ENCODE measurements at places on chromosomes 12 and 14. TPM values are rescaled to one million over a fixed set of nuclear protein-coding genes. Genes with fewer than 3 reads are reported as not detected.

GRCh38 chr14:76688383-76688671 lies 72.9 kb upstream of the VASH1 start:
- no peak overlapping the region for H3K27ac ChIP-seq
- no peaks in the 10 kb centered on the region for H3K27me3 ChIP-seq
- H3K36me3 ChIP-seq: no peaks in the 10 kb centered on the region
- no peak overlapping the region for H3K4me3 ChIP-seq

DNA sequence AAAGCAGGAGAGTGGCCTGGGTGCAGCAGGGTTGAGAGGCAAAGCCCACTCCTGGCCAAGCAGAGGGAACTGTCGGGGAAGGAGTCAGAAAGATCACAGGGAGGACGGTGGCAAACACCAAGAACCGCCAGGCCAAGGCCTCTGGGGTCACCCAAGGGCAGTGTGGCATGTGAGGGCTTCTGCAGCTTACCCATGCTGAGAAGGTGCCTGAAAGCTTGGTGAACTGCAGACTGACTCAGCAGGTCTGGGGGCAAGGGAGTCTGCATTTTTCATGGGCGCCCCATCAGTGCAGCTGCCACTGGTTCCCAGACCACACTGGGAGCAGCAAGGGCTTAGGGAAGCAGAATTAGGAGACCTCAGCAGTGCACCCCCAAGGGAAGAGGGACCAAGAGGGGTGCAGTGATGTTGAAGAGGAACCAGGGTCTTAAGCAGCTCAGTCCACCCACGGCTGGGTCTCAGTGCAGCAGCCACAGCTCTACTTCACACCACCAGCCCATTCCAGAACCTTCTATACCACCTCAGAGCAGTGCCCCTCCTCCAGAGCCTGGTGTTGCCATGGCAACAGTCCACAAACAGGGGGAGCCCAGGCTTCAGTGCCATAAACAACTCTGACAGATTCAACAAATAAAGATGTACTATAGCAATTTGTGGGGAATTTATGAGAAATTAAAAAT lies 59.4 kb downstream of the ITPK1 start:
- no peak overlapping the region for H3K4me3 ChIP-seq
- H3K4me1 ChIP-seq: peaks cover 25% of the 10 kb centered on the region
- H3K36me3 ChIP-seq: no peaks in the 10 kb centered on the region
- no peak overlapping the region for H3K27ac ChIP-seq
- no peaks in the 10 kb centered on the region for H3K27me3 ChIP-seq
- DNase-seq: no peak

DNA sequence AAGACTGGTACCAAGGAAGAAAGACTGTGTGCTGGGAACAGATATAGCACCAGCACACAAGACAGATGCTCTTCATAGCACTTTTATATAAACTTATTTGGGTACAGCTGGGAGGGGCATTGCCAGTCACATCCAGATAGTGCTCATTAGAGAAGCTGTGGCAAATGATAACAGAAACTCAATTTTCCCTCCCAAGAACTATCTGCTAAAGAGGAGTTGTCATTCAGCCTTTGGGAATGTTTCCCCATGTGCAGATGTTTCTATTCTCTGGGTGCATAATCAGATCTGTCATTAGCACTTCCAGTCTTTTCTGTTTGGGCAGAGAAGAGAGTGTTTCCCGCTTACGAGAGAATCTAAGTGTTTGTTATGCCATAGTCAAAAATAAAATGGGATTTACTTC lies 714.9 kb upstream of the MDGA2 start:
- H3K4me1 ChIP-seq: no peaks in the 10 kb centered on the region
- no peak overlapping the region for H3K4me3 ChIP-seq
- no peaks in the 10 kb centered on the region for H3K36me3 ChIP-seq
- no peaks in the 10 kb centered on the region for H3K27me3 ChIP-seq
- DNase-seq: no peak

- no peak overlapping the region for H3K4me3 ChIP-seq
- no peaks in the 10 kb centered on the region for H3K27me3 ChIP-seq
- no peak overlapping the region for H3K27ac ChIP-seq
- H3K4me1 ChIP-seq: no peaks in the 10 kb centered on the region
- no peak for DNase-seq
- no peaks in the 10 kb centered on the region for H3K36me3 ChIP-seq
Observed at GRCh38 chr12:79115743-79116142, 251.2 kb downstream of the SYT1 start.

GRCh38 chr14:22980672-22981089 lies 1.7 kb downstream of the AJUBA start:
- DNase-seq: peak; percentile 66
- H3K27me3 ChIP-seq: no peaks in the 10 kb centered on the region
- peak overlapping the region; percentile 99 for H3K27ac ChIP-seq
- peak overlapping the region; percentile 74 for H3K4me3 ChIP-seq

GRCh38 chr12:76927170-76927784 lies 48.5 kb upstream of the CSRP2 start:
- no peaks in the 10 kb centered on the region for H3K4me1 ChIP-seq
- peak; percentile 54 for DNase-seq
- no peaks in the 10 kb centered on the region for H3K27me3 ChIP-seq
- H3K36me3 ChIP-seq: no peaks in the 10 kb centered on the region
- H3K27ac ChIP-seq: no peak overlapping the region
- no peak overlapping the region for H3K4me3 ChIP-seq

DNA sequence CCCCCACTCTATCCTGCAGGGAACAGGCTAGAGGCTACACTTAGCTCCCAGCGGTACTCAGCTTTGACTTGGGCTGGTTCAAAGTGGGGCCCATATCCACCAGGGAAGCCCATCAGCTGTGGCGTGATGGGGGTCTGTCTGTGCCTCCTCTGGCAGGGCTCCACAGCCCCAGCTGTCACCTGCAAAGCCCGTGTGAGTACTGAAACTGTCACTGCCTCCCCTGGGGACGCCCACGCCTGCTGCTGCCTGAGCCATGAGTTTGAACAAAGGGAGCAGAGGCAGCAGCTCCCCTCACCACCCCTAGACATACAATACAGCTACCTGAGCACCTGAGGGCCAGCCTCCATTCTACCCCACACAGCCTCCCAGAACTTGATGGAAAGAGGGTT lies 5.0 kb downstream of the REM2 start:
- H3K27me3 ChIP-seq: no peaks in the 10 kb centered on the region
- H3K4me1 ChIP-seq: peaks cover 21% of the 10 kb centered on the region
- peak overlapping the region; percentile 61 for H3K27ac ChIP-seq
- no peaks in the 10 kb centered on the region for H3K36me3 ChIP-seq
- no peak for DNase-seq

DNA sequence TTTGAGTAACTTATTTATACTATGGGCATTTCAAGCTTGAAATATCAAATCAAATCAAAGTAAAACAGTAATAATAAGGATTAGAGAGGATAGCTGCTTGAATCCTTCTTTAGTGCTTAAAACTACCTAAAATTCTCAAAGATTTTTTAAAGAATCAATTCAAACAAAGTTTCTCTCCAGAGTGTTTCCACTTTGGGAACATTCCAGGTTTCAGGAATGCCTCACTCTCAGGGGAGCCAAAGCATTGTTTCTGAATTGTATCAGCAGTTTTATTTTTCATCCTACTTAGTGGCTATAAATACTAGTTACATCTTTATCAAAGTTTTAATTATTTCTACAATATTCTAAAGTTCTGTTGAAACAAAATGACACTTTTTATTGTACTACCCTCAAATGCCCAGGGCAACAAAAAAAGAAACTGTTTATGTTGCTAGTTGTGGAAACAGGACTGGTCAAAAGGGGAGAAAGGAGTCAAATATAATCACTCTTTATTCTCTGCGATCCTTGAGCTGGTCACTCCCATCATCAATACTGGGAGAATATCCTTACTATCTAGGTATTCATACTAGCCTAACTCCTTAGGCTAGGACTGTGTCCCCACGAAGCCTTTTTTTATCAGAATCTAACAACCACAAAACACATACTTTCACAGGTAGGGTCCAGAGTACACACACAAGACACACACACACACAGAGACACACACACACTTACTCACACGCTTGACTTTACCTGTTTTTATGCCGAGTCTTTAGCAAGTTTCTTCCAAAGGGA lies 598 bp downstream of the RASSF9 start:
- no peak overlapping the region for H3K27ac ChIP-seq
- no peaks in the 10 kb centered on the region for H3K27me3 ChIP-seq
- DNase-seq: peak; percentile 50
- no peaks in the 10 kb centered on the region for H3K36me3 ChIP-seq
- H3K4me3 ChIP-seq: peak overlapping the region; percentile 1

DNA sequence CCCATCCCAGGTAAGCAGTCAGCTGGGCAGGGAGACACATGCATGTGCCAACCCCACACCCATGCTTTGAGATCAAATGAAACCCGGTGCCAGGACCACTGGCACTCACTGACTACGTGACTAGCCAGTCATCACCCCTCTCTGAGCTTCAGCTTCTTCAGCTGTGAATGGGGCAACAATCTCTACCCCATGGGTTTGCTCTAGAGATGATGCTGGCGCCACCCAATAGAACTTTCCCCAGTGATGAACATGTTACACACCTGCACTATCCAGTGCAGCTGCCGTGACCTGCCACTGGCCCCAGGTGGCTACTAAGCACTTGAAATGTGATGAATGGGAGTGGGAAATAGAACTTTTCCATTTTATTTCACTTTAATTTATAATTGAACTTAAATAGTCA lies 70.3 kb downstream of the PITPNM2 start:
- no peak for DNase-seq
- no peak overlapping the region for H3K27ac ChIP-seq
- H3K4me1 ChIP-seq: peaks cover 32% of the 10 kb centered on the region

IL22 gene
- not detected for polyA plus RNA-seq

CLEC6A gene
- 0.26 TPM for polyA plus RNA-seq

SNW1 gene
- polyA plus RNA-seq: 63.3 TPM

RILPL2 gene
- 4.6 TPM for polyA plus RNA-seq

Data from cardiac muscle cell (in vitro differentiated cells and primary cell).